ENCODE measurements at places on chromosomes 2 and 18.

DNA sequence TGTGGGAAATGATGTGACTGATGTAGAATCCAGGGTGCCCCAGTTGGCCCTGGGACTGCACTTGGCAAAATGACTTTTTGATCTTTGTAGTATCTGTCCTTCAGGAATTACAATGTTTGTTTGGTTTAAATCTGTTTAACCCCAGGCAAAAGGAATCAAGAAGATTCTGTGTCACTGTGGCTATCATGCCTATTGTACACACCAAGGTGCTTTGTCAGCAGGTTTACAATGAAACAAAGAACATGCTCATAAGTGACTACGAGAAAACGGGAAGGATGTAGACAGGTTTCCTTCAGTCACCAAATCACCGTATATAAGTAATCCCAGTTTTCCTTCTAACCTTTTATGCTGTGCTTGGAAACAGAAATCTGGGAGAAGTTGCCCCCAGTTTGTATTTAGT lies 109.5 kb downstream of the RTN4 start:
- DNase-seq, result no peak

GRCh38 chr2:190441564-190441963 lies 33.4 kb downstream of the MFSD6 start:
- DNase-seq, result no peak

DNA sequence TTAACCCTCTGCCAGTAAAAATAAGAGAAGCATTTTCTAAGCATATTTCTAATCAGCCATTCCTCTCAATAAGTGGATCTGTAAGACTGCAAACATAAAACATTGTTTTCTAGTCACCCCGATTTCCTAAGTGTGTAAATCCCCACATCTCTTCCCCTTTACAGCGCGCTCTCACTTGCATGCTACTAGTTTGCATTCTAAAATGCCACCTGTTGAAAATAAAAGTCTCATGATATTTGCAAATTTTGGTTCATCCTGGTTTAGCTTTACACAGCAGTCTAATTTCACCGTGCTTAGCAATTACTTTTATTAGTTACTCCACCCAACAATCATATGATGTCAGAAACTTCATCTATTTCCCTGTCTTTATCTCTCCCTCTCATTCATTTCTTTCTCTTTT lies 1230.7 kb upstream of the ZEB2 start:
- DNase-seq, result no peak

DNA sequence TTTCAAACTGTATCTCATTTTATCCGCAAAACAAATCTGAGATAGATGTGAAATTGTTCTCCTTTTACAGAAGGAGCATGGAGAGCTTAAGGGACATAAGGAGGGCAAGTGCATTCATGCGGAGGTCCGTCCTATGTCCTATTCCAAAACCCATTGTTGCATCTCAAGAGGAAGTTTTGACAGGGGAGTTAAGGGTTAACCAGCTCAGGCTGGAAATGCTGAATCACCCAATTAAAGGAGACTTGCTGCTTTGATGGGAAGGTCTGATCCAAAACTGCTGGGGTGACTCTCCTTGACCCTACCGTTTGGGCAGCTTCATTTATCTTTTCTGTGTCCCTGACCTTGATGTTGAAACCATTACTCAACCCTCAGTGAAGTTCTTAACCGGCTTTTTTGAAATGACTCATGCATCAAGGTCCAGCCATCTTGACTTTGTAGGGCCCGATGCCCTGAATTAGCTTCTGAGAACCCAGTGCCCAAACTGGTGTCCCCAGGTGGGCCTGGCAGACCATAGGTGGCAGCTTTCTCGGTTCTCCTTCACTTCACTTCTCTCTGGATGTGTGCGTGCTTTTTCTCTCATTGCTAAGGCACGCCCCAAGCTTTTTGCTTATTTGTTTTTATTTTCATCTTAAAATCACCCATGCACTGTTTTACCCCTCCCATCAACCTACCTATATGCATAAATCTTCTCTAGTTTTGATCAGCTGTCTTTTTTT lies 15.9 kb upstream of the TXNDC2 start:
- DNase-seq, result peak; percentile 60

- no peak for DNase-seq
Observed at GRCh38 chr18:76973520-76974266, 151.3 kb downstream of the ZNF236 start.

DNA sequence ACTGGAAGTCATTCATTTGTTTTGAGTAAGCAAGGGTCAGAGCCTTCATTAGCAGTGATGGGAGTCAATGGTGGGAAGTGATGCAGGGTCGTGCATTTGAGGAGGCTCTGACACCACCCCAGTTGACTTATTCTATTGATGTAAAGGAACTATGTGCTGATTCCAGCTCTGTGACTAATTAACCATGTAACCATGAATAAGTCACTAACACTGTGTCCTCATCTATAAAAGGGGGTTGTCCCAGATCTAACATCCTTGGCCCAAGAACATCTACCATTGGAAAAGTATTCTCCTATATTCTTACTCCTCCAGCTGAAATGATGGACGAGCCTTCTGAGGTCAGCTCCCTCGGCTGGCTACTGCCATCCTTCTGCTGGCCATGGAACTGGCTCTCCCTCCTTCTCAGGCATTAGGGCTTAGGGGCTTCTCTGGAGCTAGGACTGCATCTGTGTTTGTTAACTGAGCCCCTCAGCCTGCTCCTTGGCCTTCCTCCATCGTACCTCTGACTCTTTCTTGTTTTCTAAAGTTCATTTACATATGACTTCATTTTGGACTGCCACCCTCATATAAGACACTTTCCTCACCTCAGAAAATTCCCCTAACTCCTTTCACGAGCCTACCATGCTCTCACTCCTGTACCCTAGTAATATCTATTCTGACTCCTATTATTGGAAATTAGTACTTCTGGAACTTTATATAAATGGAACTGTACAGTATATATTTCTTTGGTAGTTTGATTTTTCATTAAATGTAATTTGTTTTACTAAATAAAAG lies 115.5 kb downstream of the KCTD1 start:
- no peak for DNase-seq

DNA sequence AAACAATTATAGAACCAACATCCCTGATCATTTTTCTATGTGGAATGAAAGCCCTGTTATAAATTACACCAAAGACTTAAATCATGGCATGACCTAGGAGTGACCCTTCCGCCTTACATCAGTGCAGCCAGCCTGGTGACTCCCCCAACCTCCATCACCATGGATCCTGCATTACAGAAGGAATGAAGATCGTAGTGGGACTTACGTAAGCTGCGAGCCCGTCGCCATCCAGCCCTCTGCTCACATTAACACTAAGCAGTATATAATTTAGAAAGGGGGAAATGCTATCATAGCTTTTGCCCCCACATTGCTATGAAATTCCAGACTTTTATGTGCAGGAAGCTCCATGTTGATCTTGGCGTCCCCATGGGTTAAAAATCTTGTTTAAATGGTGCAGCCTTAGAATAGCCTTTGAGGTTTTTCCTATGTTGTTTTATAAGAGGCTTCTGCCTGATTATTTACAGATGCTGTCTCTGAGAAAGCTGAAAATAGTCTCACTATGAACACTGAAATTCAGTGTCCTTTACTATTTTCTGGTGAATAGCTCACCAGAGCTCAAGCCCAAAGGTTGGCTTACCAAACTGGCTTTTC lies 76.3 kb downstream of the COLEC12 start:
- DNase-seq, result no peak

DNA sequence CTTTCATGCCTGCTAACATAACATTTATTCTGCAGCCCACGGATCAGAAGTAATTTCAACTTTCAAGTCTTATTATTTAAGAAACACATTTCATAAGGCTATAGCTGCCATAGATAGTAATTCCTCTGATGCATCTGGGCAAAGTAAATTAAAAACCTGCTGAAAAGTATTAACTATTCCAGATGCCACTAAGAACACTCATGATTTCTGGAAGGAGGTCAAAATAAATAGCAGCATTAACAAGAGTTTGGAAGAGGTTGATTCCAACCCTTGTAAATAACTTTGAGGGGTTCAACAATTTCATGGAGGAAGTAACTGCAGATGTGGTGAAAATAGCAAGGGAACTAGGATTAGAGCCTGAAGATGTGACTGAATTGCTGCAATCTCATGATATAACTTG lies 77.6 kb downstream of the CCDC148 start:
- no peak for DNase-seq

- no peak for DNase-seq
Observed at GRCh38 chr2:97742381-97742847, 29.0 kb downstream of the ZAP70 start.

DNA sequence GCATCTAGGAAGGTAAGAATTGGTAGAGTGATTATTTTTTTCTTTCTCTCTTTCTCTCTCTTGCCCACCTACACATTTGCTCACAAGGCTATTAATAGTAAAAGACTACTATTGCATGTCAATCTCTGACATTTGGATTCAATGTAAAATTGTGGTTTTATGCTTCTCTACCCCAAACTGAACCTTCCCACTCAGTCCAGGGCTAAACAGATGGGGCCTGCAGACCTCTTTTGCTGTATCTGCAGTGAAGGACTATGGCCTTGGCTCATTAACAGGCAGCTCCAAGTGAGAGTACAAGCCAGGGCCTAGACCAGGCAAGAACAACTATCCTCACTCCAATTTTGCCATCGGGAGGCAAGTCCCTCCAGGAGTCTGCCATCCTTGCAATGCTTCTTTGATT lies 68.3 kb upstream of the ARL4C start:
- DNase-seq, result no peak

DNA sequence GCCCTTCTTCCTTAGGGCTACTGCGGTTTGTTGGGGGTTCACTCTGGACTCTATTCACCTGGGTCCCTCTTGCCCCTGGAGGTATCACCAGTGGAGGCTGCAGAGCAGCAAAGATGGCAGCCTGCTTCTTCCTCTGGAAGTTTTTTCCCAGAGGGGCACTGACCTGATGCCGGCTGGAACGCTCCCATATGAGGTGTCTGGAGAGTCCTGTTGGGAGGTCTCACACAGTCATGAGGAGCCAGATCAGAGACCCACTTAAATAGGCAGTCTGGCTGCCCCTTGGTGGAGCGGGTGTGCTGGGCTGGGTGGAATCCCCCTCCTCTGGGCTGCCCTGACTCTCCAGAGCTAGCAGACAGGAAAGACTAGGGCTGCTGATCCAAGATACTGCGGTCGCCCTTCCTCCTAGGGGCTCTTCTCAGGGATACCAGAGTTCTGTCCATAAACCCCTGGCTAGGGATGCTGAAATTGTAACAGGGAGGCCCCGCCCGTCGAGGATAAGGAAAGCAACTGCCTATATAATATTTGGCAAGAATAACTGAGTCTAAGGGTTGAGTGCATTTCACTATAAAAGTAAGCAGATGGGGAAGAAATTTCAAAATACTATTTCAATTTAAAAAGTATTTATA lies 140.7 kb downstream of the NOL4 start:
- DNase-seq, result no peak

GRCh38 chr18:74063023-74063422 lies 84.6 kb downstream of the FBXO15 start:
- no peak for DNase-seq

DNA sequence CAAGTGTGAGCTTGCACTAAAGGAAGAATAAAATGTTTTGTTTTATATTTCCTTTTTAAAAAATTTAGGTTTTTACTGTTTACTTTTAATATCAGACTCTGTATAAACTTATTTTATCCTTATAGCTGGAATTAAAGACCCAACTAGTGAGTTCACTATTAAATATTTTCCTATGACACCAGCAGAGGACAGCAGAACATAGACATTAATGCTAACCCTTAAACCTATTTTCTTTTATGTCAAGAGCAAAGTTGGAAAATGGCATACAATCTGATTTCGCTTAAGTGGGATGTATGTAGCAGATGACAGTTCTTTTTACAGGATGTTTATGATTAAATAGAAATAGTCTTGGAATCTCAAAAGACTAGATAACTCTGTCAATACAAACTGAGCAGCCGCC lies 188.2 kb upstream of the XIRP2 start:
- no peak for DNase-seq

DNA sequence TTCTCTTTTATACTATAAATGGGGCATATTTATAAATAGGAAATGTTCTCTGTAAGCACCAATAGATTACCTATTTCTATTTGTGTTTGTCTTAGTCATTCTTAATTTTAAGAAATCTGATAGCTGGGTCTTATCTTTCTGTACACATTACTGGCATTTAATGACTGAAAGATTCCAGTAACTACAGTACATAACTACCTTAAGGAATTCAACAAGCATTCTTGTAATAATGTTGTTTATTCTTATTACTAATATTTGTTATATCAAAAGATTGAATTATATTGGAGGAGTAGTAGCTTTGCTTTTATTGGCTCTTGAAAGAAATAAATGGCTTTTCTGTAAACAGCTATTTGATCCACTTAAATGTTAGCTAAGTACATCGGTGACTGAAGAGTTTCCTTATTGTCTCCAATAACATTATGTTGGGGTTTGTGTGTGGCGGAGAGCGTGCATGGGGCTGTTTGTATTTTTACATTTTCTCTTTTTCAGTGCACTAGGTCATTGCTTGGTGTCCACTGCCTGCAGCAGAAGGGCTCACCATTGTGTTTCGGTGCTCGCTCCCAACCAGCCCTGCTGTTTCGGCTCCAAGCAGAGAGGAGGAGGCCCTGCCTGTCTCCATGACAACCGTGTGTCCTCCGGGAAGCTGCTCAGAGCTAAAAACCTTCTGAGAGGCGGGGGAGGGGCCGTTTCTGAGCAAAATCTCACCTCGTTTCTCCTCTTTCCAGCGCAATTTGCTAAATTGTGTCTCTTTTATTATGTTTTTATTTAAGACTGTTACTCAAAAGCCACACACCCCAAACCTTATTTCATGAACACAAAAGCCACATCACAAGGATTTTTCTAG lies 112.5 kb upstream of the SLC38A11 start:
- peak; percentile 41 for DNase-seq

DNA sequence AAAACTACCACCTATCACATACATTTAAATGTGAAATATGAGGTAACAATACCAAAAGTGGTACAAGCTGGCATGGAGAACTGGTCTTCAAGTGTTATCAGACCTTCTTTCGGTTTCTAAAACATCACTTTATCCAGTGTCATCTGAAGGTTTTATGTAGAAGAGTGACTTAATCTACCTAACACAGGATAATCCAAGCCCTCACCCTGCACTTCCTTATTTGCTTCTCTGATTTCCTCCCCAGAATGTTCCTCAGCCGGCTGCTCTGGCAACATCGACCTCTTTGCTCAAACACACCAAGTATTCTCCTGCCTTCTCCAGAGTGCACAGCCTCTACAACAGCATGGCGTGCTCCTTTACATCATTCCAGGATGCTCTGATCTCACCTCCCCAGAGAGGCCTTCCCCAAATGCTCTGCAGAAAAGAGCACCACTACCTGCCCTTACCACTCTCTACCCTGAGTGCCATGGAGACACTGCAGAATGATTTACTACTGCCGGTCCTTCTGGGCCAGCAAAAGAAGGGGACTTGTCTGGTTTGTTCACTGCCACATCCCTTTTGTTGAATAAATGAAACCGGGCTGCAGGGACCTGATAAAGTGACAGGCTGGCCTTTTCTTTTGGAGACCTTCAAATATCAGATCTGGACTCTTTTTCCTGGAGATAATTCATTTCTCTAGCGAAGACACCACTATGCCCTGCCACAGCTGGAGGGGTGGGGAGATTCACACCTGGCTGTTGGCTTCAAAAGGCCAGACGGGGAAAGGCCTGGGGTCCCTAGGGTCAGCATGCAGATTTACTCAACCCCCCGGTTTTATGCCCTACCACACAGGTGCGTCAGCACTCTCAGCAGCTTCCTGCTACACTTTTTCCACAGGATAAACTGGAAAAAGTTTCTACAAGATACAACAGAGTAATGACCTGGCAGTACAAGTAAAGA lies 42.0 kb downstream of the TTR start:
- no peak for DNase-seq
